ENCODE measurements at places on chromosomes 2 and 18.

- DNase-seq = no peak
These were observed 36.4 kb downstream of the TBC1D8 start for GRCh38 chr2:101114815-101115214.

DNA sequence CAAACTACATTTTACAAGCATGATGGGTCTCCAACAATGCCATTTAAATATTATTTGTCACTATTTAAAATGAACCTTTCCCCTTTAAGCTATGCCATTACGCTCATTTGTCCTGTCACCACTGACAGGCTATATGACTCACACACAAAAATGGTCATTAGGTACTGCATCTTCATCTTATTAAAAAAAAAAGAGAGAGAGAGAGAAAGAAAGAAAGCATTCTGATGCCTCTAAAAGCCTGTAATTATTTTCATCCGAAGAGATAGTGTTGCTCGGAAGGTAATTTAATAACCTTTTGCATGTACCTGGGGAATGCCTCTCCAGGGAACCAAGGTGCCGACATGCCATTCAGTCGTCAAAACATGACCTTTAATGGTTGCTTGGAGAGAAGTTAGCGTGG lies 226.7 kb downstream of the ARHGAP15 start:
- DNase-seq = no peak

DNA sequence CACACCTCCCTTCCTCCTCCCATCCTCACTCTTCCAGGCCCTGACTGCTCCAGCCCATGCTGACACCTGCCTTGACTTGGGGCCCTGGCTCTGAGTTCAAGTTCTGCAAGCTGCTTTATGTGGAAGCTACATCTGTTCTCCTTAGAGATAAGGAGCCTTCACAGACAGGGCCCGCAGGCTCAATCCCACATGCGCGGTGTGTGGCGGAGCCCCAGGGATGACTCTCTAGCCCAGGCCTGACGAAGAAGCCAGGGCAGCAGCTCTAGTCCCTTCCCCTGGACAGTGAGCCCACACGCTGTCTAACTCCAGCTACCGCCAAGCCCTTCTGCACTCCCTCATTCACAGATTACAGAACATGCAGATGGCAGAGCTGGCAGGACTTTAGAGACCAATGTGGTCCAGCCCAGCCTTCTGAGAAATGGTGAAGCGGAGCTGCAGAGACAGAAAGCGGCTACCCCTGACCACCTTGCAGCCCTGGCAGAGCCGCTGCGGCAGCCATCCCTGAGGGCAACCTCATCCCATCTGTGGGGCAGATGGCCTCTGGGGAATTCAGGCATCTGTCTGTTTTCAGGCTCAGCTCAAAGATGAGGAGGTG lies 304.3 kb downstream of the CELF4 start:
- no peak for DNase-seq

DNA sequence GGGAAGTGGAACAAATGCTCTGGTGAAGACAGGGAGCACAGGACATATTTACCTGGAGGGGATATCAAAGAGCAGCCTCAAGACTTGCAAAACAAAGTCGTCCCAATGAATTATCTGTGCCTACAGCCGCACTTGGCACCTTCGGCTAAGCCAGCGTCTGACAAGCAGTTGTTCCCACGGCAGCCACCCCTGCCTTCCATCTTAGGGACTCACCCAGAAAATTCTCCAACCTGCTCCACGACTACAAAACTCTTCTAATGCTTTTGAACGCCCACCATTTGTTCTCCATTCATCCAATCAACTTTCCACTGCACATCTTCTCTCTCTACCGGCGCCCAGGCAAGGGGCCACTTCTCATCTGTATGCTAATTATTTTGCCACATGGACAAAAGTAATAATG lies 7.0 kb downstream of the MYT1L start:
- no peak for DNase-seq

GRCh38 chr2:191693778-191694177 lies 15.8 kb downstream of the NABP1 start:
- no peak for DNase-seq

DNA sequence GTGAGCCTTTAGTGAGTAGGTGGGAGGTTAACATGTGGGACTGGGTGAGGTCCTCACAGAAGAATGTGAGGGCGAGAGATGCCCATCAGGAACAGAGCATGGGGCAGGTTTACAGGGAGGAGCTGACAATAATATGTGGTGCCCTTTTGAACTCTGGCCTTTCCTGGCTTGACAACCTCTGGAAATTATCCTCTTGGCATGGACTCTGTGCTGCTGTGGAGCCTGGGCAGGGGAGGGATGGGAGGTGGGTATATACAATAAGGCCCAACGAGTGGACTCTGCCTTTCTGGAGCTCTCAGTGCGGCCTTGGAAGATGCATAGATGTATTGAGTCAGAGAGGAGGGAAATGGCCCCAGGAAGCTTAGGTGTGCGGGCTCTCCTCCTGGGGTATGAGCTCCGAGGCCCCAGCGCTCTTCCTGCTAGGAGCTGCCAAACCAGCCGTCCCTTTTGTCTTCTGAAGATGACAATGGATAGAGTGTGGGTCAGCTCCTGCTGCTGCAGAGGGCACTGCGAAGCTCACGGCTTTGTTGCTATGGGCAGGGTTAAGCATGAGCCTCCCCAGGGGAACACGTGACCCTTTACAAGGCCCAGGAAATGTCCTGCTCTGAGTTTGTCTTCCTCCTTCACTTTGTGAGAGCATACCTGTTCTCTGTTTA lies 8.7 kb upstream of the PSD4 start:
- no peak for DNase-seq

- DNase-seq = no peak
These were observed 2798.7 kb upstream of the TEKT4 start for GRCh38 chr2:92072461-92073035.

- no peak for DNase-seq
These were observed 105.3 kb downstream of the HDAC4 start for GRCh38 chr2:239295377-239296019.
